Fibroblast of the aortic adventitia (primary cell): ENCODE measurements at places on chromosomes 1 and 21.

DNA sequence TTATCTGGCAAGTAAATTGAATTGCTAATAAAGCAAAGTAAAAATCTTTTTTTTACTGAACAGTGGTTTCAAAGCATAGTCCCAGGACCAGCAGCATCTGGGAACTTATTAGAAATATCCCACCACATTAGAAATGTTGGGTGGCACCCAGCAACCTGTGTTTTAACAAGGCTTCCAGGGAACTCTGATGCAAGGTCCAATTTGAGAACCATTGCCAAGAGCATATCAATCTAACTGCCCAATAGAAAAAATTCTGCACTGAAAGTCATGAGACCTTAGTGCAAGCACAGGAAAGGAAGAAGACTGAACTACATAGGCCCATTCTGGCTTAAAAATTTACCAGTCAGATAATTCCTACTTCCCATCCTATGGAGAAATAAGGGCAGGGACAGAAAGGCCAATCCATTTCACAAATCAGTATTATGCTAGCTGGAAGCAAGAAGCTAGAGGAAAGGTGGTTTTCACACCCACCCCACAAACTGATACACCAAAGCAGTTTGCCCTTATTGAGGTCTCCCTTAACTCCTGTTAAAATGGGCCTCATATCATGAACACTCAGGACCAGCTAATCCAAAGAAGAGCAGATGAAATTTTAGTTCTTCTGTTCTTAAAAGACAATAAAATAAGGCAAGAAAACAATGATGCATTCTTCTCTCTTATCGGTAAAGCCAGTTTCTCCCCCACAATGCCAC, 17.5 kb upstream of the C1orf105 start:
- peak; percentile 49 for DNase-seq

DNA sequence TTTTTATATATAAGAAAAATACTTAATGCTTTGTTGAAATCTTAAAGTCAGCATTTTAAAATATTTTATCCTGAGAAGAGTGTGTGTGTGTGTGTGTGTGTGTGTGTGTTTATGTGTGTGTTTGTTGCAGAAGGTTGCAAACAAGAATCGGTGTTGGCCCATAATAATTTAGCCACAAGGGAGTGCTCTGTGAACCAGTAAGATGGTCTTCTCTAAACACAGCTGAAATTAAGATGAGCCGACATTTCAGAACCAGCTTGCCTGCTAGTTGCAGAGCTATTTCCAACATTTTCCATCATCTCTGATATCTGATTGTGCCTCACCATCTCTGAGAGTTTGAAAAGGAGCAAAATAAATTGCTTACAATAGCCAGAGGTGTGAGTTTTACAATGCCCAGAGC, 158.8 kb upstream of the SGIP1 start:
- no peak for DNase-seq

DNA sequence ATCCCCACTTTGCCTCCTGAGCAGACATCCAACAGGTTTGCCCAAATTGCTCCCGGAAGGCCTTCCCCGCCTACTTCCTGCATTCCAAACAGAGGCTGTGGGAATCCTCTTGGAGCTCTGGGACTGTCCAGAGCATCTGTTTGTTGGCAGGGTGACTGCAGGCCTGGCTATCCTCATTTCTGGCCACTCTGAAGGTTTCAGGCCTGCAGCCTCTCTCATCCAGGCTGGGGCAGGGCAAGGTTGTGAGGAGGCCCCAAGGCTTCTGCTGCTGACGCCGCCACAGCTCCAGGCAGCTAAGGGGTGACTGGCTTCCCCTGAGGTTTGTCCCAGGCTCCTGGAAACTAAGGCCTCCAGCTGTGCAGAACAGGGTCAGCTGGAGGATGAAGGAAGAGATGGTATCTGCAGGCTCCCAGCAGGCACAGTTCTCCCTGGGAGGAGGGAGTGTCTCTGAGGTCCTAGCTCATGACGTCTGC, 11.3 kb downstream of the CDK18 start:
- peak; percentile 53 for DNase-seq

DNA sequence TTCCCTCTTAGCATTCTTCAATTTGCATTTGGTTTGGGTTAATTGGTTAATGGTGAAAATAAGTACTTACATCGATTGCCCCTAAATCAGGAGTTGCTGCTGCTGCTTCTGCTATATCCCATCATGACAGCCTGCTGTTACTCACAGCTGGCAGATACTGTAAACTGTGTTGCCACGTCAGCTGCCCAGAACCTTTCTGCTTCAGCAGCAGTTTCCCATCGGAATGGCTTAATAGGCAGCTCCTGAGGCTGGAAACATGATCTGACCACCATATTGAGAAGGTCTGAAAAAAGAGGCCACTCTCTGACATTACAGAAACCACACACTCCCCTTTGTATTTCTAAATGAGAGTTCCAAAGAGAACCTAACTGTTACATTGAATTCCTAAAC, 14.3 kb upstream of the SEC16B start:
- DNase-seq = peak; percentile 98
